ENCODE measurements at places on chromosomes 7 and 10. TPM values are rescaled to one million over a fixed set of nuclear protein-coding genes. Genes with fewer than 3 reads are reported as not detected.

GRCh38 chr7:150363872-150364271 is 4.8 kb upstream of the REPIN1 start:
- no peak for DNase-seq

Gene CEP55
- total RNA-seq: 2.4 TPM

Gene ANKRD30A
- not detected for total RNA-seq

Gene EN2
- total RNA-seq: not detected
